ENCODE measurements at places on chromosomes 13 and 19.

DNA sequence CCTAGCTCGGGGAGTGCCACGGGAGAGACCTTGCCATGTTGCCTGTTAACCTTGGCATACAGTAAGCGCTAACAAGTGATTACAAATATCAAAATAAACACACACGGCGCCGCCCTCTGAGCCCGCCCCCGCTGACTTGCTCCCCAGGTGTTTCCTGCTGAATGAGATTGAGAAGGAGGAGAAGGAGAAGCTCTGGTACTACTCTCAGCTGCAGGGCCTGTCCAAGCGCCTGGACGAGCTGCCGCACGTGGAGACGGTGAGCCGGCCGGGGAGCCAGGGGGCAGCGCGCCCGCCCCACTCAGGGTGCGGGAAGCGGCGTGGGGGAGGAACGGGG lies 5.0 kb downstream of the APC2 start:
- peaks cover 6% of the 10 kb centered on the region for H3K27me3 ChIP-seq
- DNase-seq = no peak
- H3K4me3 ChIP-seq = no peak overlapping the region
- H3K36me3 ChIP-seq = no peaks in the 10 kb centered on the region
- H3K4me1 ChIP-seq = peaks cover 8% of the 10 kb centered on the region

GRCh38 chr13:53092931-53093330 lies 64.3 kb downstream of the OLFM4 start:
- no peaks in the 10 kb centered on the region for H3K36me3 ChIP-seq
- no peak overlapping the region for H3K4me3 ChIP-seq
- H3K4me1 ChIP-seq = no peaks in the 10 kb centered on the region
- no peaks in the 10 kb centered on the region for H3K27me3 ChIP-seq

DNA sequence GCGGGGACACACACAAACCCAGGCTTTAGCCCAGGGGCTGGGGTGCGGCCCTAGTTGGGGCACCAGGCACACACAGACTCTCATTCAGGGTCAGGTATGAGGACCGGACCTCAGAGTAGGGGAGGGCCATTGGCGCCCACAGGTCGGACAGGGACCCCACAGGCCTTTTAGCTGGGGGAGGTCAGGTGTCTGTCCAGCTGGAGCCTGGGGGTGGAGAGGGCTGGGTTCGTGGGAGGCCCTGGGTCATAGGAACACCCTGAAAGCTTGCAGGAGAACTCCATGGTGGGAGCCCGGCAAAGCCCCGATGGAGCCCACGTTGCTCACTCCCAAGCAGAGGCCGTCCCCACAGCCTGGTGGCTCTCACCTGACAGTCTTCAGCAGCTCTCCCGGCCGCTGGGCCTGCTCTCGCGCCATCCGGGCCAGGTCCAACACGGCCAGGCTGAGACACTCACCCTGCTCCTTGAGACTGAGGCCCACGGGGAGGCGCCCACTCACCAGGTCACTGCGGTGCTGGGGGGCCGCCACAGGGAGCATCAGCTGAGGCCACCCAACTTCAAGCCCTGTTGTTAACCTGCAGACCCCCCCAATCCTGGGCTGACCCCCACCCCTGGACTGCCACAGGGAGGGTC lies 5.0 kb downstream of the JAK3 start:
- peaks cover 39% of the 10 kb centered on the region for H3K4me1 ChIP-seq
- H3K4me3 ChIP-seq = peak overlapping the region; percentile 26
- peaks cover 9% of the 10 kb centered on the region for H3K36me3 ChIP-seq
- peak overlapping the region; percentile 26 for H3K27ac ChIP-seq

DNA sequence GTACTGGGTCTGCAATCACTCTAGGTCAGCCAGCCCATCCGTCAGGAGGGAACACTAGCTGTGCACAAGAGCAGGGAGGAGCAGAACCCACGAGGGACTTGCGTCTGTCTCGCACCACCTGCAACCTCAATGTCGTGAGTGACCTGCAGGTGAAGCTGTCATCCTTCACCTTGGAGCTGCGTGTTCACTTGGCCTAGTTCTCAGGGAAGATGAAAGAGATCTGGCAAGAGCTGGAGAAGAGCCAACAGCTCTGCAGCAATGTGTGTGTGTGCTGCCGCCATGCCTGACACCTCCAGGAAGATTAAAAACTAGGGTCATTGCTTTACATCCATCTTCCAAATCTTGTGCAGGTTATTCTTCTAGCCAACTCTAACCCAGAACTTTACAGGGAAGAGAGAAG lies 117.6 kb upstream of the MRI1 start:
- no peak overlapping the region for H3K27ac ChIP-seq
- H3K4me3 ChIP-seq = no peak overlapping the region
- H3K4me1 ChIP-seq = no peaks in the 10 kb centered on the region
- DNase-seq = no peak
- no peaks in the 10 kb centered on the region for H3K36me3 ChIP-seq

GRCh38 chr13:93420887-93421286 lies 194.3 kb downstream of the GPC6 start:
- H3K4me1 ChIP-seq = no peaks in the 10 kb centered on the region
- no peak for DNase-seq
- no peaks in the 10 kb centered on the region for H3K27me3 ChIP-seq
- no peak overlapping the region for H3K27ac ChIP-seq
- H3K4me3 ChIP-seq = no peak overlapping the region

DNA sequence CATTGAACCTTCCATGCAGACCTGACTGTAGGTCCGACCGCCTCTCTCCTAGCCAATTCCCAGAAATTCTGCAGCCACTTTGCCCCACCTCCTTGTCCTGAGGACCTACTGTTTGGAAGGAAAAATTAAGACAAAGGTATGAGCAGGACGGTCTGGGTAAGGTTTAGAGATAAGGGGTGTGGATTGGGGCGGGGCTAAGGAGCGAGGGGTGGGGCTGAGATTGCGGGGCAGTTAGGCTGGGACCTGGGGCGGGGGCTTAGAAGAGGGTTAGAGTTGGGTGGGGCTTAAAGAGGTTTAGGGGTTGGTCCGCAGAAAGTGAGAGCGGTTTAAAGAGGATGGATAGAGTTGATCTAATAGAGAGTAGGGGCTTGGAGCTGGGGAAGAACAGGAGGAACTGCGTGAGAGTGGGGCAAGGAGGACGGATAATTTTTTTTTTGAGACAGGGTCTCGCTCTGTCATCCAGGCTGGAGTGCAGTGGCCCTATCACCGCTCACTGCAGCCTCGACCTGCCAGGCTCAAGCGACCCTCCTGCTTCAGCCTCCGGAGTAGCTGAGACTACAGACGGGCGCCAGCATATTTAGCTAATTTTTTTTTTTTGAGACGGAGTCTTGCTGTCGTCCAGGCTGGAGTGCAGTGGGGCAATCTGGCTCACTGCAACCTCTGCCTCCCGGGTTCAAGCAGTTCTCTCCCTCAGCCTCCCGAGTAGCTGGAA lies 1.7 kb upstream of the ZNF865 start:
- H3K27ac ChIP-seq = peak overlapping the region; percentile 97
- no peak for DNase-seq
- peaks cover 37% of the 10 kb centered on the region for H3K4me1 ChIP-seq
- no peak overlapping the region for H3K4me3 ChIP-seq
- no peaks in the 10 kb centered on the region for H3K27me3 ChIP-seq
- peaks cover 4% of the 10 kb centered on the region for H3K36me3 ChIP-seq

GRCh38 chr13:41917641-41918040 lies 43.3 kb downstream of the VWA8 start:
- no peak overlapping the region for H3K4me3 ChIP-seq
- H3K27ac ChIP-seq = no peak overlapping the region
- no peaks in the 10 kb centered on the region for H3K4me1 ChIP-seq

GRCh38 chr19:35755550-35756376 lies 1.1 kb downstream of the HSPB6 start:
- peak; percentile 35 for DNase-seq
- H3K4me1 ChIP-seq = peaks cover 33% of the 10 kb centered on the region
- peak overlapping the region; percentile 93 for H3K27ac ChIP-seq
- H3K36me3 ChIP-seq = peaks cover 35% of the 10 kb centered on the region

- H3K27me3 ChIP-seq = no peaks in the 10 kb centered on the region
- no peak overlapping the region for H3K4me3 ChIP-seq
- peaks cover 21% of the 10 kb centered on the region for H3K4me1 ChIP-seq
- peaks cover 15% of the 10 kb centered on the region for H3K36me3 ChIP-seq
These were observed 1.6 kb downstream of the ESD start for GRCh38 chr13:46795321-46795720.

- H3K4me3 ChIP-seq = no peak overlapping the region
- H3K27ac ChIP-seq = no peak overlapping the region
- H3K4me1 ChIP-seq = no peaks in the 10 kb centered on the region
These were observed 225.6 kb downstream of the RAP2A start for GRCh38 chr13:97659602-97660001.

DNA sequence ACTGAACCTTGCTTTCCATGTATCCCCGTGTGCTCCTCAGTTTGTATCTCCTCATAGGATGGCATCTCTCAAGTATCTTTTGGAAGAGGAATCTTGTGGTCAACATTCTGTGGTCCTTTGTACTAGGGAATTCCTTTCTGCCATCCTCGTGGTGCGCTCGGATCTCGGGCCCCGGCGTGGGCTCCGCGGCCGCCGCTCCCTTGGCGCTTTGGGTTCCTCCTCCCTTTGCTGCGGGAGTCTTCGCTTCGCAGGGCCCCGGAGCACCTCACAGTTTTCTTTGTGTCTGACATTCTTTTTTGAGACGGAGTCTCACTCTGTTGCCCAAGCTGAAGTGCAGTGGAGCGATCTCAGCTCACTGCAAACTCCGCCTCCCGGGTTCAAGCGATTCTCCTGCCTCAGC lies 264.7 kb downstream of the IRS2 start:
- no peak overlapping the region for H3K4me3 ChIP-seq
- DNase-seq = no peak
- no peaks in the 10 kb centered on the region for H3K27me3 ChIP-seq
- H3K36me3 ChIP-seq = no peaks in the 10 kb centered on the region
- H3K4me1 ChIP-seq = no peaks in the 10 kb centered on the region
- no peak overlapping the region for H3K27ac ChIP-seq

DNA sequence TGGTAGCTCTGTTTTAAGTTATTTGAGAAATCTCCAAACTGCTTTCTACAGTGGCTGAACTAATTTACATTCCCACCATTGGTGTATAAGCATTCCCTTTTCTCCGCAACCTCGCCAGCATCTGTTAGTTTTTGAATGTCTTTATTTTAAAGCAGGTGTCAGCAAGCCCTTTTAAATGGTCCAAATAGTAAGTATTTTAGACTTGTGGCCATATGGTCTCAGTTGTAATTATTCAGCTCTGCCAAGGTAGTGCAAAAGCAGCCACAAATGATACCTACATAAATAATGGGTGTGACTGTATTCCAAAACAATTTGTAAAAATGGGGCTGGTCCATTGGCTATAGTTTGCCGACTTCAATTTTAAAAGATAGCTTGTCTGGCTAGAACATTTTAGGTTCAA lies 58.7 kb upstream of the TMTC4 start:
- no peak for DNase-seq
- no peaks in the 10 kb centered on the region for H3K36me3 ChIP-seq
- H3K4me1 ChIP-seq = no peaks in the 10 kb centered on the region
- no peak overlapping the region for H3K4me3 ChIP-seq
- no peak overlapping the region for H3K27ac ChIP-seq

DNA sequence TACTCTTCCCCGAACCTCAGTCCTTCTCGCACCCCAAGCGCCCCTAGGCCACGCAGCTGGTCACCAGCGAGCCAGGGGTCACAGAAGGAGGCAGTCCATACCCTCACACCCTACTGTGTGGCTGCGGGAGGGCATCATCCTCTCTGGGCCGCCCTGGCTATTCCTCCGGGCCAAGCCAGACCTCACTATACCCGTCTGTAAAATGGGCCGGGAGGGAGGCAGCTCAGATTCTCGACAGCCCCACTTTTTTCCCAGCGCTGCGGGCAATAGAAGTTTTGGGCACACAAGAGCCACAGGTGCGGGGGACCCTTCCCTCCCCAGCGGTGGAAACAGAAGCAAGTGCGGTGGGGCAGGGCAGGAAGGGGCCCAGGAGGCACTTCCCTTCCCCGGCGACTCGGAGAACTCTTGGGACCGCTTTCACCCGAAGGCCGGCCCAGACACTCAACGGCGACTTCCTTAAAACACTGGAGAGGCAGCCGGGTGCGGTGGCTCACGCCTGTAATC lies 5.6 kb upstream of the ARRDC2 start:
- H3K27me3 ChIP-seq = no peaks in the 10 kb centered on the region
- peak overlapping the region; percentile 96 for H3K4me3 ChIP-seq
- peak; percentile 67 for DNase-seq
- H3K36me3 ChIP-seq = peaks cover 10% of the 10 kb centered on the region
- peak overlapping the region; percentile 98 for H3K27ac ChIP-seq

DNA sequence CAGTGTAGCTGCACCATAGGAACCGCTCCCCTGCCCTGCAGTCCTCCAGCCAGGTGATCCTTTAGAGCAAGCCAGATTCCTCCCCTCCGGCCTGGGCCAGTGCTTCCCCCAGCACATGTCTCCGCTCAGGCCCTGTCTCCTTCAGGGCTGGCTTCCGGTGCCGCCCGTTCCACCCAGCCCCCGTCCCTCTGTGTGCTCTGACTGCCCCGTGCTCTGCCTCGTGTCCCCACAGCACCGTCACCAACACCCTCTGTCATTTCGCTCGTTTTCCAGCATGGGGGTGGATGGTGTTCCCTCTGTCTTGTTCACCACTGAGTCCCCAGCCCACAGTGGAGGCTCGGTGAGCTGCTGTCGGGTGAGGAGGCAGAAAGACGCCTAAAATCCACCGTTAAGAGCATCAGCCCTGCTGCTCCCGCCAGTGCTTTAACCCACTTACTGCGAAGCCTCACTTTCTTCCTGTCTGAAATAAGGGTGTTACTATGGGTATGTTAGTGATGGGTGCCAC lies 54.5 kb downstream of the TSSK6 start:
- peak; percentile 73 for DNase-seq
- peaks cover 10% of the 10 kb centered on the region for H3K36me3 ChIP-seq
- H3K4me1 ChIP-seq = peaks cover 85% of the 10 kb centered on the region
- peak overlapping the region; percentile 89 for H3K27ac ChIP-seq

DNA sequence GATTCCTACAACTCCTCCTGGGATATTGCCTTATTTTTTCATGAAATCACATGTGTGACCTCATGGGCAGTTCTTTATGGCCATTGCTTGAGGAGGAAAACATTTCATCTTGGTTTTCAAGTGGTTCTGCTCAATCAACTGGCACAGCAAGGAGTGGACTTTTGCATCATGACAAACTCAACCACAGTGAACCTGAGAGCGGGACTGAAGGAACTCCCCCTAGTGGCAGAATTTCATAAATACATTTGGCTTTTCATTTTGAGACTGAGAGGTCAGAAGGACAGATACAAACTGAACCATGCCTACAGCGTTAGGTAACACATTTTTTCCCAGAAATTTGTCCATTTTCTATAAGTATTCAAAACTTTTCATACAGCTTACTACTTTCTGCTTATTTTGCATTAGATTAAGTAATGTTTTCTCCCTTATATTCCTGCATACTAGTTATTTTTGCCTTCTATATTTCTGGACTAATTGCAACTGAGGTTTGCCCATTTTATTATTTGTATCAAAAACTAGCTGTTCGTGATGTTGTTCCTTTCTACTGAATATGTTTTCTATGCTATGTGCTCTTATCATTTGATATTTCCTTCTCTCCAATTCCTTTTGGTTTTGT lies 13.4 kb upstream of the SIGLEC12 start:
- no peak overlapping the region for H3K4me3 ChIP-seq
- H3K4me1 ChIP-seq = no peaks in the 10 kb centered on the region
- no peak overlapping the region for H3K27ac ChIP-seq
- no peaks in the 10 kb centered on the region for H3K36me3 ChIP-seq
- DNase-seq = no peak
- H3K27me3 ChIP-seq = no peaks in the 10 kb centered on the region
